T follicular helper cell (primary cell): ENCODE measurements at places on chromosomes 3 and 15.

GRCh38 chr3:161794551-161794950, 297.9 kb downstream of the OTOL1 start:
- DNase-seq, result no peak

GRCh38 chr3:156793851-156794250, 32.3 kb upstream of the LEKR1 start:
- DNase-seq, result no peak

- DNase-seq, result no peak
These were observed 2.0 kb upstream of the TOPBP1 start for GRCh38 chr3:133663569-133664313.

GRCh38 chr3:143902210-143902609, 53.9 kb upstream of the SLC9A9 start:
- DNase-seq, result no peak

GRCh38 chr3:184359610-184360009, 1.8 kb downstream of the CLCN2 start:
- DNase-seq, result no peak

- DNase-seq, result no peak
These were observed 31.7 kb downstream of the HGD start for GRCh38 chr3:120650311-120650710.

DNA sequence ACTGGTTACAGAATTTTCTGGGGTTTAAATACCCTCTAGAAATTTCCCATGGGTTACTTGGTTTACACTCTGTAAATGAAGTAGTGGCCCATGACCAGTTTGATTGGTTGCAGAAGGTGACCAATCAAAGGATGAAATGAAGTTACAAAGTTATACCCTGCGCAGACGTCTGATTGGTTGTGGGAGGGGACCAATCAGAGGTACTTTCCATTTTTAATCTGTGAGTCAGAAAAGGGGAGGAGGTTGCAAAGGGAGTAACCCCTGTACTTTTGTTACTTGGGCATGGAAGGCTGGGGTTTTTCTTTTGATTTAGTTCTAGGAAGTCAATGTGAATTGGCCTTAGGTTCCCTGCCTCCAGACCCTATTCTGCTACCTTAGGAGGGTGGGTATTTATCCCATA, 18.7 kb upstream of the APH1B start:
- DNase-seq, result no peak

- no peak for DNase-seq
These were observed 209.0 kb downstream of the XXYLT1 start for GRCh38 chr3:195061756-195062655.

DNA sequence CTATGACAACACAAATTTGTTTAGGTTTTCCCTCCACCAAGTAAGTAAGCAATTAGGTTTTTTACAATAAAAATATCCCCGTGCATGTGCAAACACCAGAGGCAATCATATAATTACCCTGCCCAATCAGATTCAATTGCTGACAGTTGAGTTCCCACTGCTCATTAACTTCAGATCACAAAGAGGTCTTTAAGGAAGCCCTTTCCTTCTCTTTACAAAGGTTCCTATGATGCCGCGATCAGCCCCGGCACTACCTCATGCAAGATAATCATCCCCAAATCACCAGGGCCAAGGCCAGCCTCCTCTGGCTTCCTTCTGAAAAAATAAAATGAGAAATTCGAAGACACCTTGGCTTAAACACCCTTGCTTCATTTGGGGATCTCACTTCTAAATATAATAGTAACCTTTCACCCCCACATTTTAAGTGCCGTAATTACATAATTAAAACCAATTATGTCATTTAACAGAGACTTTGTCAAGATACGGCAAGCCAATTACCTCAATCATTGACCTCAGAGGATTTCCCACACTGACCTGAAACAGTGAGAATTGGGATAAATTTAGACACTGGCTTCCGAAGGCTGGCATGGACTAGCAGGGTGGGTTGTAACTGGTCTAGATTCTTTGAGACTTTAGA, 121.3 kb upstream of the WNT5A start:
- DNase-seq, result no peak

GRCh38 chr3:181534781-181535221, 176.9 kb upstream of the SOX2 start:
- no peak for DNase-seq

DNA sequence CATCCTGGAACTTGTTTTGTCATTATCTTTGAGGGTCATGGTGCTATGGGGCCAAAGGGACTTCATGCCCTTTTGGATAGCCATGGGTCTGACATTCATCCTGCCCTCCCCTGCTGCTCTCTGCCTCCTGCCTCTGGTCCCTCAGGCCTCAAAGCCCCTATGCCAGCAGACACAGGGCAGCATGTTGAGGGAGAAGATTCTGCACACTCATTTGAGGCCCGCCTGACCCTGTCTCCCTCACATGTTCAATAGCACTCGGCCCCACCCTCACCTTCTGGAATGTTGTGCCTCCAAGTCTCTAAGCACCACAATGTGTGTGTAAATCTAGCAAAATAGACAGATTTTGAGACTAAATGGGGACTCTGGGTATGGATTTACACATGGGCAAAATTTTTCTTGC, 178.7 kb upstream of the ANKRD28 start:
- DNase-seq, result no peak

GRCh38 chr3:114565216-114565615, 271.4 kb downstream of the TIGIT start:
- DNase-seq, result no peak

DNA sequence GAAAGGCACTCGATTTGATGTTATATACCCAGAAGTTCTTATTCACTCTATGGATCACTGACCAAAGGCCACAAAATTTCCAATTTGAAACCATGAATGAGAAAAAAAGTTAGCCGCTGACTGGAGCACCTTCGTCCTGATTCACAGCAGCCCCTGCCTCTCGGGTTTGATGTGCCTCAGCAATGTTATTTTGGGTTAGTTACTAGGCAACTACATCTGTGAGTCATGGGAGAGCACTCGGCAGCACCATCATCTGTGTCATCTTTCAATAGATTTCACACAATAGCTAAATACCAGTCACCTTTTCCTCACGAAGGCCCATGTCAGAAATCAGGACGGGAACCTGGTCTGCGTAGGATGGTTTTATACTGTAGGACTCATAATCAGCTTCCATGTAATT, 269.2 kb downstream of the ZBBX start:
- no peak for DNase-seq

- DNase-seq, result no peak
These were observed 581.1 kb upstream of the GBE1 start for GRCh38 chr3:82342521-82342920.
